NCI-H2171 treated with DMSO at 0.1 percent for 48 hours (cell line): ENCODE measurements at places on chromosomes 6 and 20.
A peak's percentile ranks its signal among the peaks of the same experiment; 100 is the strongest.

DNA sequence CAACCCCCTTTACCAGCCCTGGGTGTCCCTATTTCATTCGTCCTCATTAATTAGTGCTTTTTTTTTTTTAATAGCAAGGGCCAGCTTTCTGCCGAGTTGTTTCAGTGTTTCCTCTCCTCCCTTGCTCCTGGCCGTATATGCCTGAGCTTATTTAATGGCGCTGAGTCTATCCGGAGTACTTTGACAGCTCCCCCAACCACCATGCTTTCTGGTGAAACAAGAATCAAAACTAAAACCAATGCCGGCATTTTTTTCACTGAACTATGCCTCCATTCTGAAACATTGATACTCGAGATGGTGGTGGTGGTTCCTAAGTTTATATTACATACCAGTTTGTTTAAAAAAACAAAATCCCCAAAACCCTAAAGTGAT, 1.2 kb downstream of the DCBLD1 start:
- peak; percentile 69 for DNase-seq

GRCh38 chr6:34559651-34560365, 3.7 kb upstream of the SPDEF start:
- peak; percentile 59 for DNase-seq

GRCh38 chr20:44733341-44734069, 12.2 kb upstream of the KCNK15 start:
- peak; percentile 58 for DNase-seq

DNA sequence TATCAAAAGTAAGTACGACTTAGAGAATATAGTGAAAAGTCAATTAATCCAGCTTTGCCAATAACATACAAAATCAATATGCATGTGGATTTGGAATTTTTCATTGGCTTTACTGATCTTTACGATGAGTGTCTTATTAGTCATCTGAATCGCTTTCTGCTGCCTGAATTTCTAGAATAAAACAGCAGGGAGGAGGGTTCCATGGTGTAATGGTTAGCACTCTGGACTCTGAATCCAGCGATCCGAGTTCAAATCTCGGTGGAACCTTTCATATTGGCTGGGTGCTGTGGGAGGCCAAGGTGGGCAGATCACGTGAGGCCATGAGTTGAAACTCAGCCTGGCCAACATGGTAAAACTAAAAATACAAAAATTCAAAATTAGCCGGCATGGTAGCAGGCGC, 448.8 kb downstream of the RNF144B start:
- DNase-seq = no peak

- DNase-seq = no peak
These were observed 25.4 kb downstream of the SLC17A9 start for GRCh38 chr20:62977613-62978560.

DNA sequence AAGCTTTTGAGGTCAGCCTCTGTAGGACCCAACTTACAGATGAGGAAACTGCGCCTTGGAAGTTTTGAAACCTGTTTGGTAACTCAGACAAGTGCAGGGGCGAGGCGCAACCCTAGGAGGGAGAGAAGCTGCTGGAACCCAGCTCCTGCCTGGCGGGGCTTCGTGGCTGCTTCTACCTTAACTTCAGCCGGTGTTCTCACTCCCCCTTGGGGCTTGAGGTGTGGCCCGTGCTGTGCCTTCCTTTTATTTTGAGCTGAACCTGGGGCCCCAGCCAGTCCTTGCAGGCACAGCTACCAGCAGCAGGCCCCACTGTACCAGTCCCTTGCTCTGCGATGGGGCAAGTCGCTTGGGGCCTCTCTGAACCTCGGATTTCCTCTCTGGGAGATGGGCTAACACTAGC, 12.0 kb downstream of the RBM38 start:
- DNase-seq = no peak

DNA sequence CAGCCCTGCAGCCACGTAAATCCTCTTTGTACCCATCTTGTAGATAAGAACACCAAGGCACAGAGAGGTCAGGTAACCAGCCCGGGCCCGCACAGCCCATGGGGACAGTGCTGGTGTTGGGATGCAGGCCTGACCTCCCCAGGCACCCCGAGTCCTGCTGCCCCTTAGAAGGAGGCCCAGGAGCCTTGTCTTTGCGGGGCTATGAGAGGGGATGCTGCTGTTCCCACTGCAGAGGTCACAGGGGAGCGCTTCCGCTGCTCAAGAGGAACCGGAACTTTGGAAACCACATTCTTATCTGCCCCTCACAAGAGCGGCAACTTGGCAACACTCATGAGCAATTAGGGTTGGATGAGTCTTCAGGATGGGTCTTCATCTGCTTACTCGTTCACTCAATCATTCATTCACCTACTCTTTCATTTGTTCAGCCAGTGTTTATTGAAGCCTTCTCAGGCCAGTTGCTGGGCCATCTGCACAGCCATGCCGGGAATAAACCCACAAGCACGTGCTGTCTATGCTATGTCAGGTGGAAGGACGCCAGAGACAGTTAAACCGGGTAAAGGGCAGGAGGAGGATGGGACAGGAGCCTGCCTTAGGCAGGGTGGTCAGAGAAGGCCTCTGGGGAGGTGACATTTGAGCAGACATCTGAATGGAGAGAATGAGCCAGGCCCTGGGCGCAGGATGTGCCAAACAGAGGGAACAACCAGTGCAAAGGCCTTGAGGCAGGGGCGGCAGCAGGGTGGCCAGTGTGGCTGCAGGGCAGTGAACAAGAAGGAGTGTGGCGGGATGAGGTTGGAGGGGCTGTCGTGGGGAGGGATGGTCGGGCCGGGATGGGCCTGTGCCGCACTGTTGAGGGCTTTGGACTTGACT, 60.8 kb downstream of the RBM38 start:
- no peak for DNase-seq
